ENCODE measurements at places on chromosomes 11 and 22. TPM values are rescaled to one million over a fixed set of nuclear protein-coding genes. Genes with fewer than 3 reads are reported as not detected.
A peak's percentile ranks its signal among the peaks of the same experiment; 100 is the strongest.

The MRGPRF gene
- polyA plus RNA-seq, result 21.7 TPM

The MED15 gene
- polyA plus RNA-seq, result 42.5 TPM

The ADAMTS15 gene
- polyA plus RNA-seq, result 62.0 TPM

The GDPD4 gene
- polyA plus RNA-seq, result not detected

The SLC22A9 gene
- not detected for polyA plus RNA-seq

The SNX32 gene
- polyA plus RNA-seq, result 4.1 TPM

The CPT1B gene
- polyA plus RNA-seq, result 11.0 TPM

The TREH gene
- polyA plus RNA-seq, result not detected

- DNase-seq, result no peak
Observed at GRCh38 chr22:36727927-36728488, 24.5 kb upstream of the CACNG2 start.

GRCh38 chr22:26679003-26679629, 21.7 kb downstream of the MIAT start:
- DNase-seq, result peak; percentile 56

DNA sequence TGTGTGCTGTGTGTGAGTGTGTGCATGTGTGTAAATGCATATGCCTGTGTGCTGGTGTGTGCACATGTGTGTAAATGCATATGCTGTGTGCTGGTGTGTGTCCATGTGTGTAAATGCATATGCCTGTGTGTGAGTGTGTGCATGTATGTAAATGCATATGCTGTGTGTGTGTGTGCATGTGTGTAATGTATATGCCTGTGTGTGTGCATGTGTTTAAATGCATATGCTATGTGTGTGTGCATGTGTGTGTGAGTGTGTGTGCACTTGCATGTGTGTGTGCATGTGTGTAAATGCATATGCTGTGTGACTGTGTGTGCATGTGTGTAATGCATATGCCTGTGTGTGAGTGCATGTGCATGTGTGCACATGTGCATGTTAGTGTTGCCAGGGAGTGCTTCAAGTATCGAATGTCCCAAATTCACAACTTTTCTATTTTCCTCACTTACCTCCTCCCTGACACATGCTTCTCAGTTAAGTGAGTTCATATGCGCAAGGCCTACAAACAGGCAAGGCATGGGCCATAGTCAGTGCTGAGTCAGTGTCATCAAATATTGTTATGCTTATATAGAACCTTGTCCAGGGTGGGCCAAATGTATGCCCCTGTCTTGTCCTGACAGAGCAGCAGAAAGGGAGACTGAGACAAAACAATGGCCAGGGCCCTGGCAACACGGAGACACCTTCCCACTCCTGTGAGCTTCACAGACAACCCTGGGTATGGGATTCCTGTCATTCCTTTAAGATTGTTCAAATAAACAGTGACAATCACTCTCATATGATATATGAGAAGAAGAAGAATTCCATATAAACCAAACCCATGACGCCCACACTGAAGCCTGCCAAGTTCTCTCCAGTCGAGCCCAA, 38.6 kb downstream of the GGTLC2 start:
- DNase-seq, result no peak

DNA sequence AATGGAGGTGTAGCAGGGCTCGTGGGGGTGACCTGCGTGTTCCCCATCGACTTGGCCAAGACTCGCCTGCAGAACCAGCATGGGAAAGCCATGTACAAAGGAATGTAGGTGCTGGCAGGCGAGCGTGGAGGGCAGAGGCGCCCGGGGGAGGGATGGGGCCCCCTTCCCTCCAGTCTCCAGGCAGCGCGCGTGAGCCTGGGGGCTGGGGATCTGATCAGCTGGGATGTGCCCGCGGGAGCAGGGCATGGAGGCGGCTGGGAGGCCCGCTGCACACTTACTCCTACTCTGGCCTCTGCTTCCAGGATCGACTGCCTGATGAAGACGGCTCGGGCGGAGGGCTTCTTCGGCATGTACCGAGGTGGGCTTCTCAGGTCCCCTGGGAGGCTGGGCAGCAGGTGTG, 17.8 kb downstream of the SLC25A18 start:
- no peak for DNase-seq

DNA sequence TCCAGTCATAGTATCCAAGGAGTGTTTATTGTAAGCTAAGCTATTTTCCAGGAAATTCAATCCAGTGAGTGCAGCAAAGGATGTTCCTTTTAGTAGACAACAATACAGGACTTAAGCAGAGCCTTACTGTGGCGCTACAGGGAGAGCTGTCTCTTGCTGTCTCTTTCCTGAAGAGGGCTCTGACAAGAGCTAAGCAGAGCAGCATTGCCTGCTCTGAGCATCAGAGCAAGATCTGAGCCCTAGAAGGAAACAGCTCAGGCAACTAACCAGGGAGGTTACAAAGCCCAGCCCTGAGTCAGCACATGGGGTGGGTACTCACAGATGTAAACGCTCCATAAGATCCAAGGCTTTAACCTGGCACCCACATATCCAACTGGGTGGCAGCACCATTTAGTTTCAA, 8.0 kb downstream of the LAYN start:
- no peak for DNase-seq

- no peak for DNase-seq
Observed at GRCh38 chr22:50270666-50271394, 650 bp upstream of the MAPK11 start.

- no peak for DNase-seq
Observed at GRCh38 chr11:65529475-65530156, 4.7 kb downstream of the SCYL1 start.

GRCh38 chr11:63869171-63869591, 30.3 kb downstream of the MARK2 start:
- DNase-seq, result no peak

- DNase-seq, result no peak
Observed at GRCh38 chr11:111329306-111330204, 31.2 kb downstream of the POU2AF3 start.

DNA sequence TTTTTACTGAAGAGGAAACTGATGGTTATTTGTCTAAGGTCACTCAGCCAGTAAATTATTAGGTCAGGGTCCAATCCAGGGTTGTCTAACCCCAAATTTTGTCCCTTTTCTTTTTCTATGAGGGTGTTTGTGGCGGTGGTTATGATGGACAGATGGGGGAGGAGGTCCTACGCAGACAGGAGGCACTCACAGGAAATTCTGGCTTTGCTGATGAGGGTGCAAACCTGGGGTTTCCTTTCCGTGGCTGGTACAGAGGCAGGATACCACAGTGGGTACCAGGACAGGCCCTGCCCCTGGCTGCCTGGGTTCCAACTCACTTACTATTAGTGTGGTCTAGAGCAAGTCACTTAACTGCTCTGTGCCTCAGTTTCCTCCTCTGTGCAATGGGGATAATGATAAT, 91.0 kb downstream of the RRM1 start:
- no peak for DNase-seq

- no peak for DNase-seq
Observed at GRCh38 chr11:10283991-10284390, 10.0 kb downstream of the SBF2 start.

DNA sequence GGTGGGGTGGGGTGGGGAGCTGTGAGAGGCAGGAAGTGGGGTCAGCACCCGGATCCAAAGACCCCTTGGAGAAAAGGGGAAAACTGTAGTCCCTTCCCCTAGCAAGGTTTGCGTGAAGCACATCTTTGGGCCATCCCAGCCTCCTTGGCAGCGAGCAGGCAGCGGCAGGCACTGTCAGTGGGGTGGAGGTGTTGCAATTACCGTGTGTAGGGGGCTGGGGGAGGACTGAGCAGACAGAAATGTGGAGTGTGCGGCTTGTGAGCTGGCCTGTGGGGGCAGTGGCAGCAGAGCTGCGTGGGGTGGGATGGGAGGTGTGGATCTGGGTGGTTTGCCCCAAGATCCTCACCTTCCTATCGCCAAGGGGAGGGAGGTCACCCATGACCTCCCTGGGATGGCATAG, 16.4 kb downstream of the DAGLA start:
- no peak for DNase-seq

DNA sequence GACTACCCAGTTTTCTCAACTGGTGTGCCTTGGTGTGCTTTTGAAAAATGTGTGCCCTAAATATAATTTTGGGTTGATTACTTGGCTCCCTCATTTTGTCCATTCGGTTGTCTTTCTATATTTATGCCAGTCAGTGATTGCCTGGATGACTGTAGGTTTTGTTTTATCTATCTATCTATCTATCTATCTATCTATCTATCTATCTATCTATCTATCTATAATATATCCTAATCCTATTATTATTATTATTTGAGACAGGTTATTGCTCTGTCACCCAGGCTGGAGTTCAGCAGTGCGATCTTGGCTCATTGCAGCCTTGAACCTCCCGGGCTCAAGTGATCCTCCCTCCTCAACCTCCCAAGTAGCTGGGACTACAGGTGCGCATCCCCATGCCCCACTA, 111.4 kb upstream of the GRK3 start:
- no peak for DNase-seq

- DNase-seq, result no peak
Observed at GRCh38 chr11:8342821-8343681, 79.4 kb upstream of the LMO1 start.

DNA sequence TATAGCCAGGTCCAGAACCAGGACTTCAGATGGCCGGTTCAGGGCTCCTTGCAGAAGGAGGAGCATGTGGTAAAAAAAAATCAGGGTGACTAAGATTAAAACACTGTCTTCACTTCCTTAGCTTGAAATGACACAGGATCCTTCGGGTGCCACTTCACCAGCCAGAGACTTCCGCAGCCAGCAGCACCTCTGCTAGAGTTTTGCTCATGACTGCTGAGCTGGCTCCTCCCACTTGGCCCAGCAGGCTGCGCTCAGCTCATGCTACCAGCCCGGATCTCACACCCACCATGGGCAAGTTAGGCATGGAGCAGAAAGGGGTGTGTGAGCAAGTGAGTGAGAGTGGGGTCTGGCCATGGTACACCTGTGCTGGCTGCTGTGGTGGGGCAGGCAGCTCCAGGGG, 6.6 kb upstream of the MS4A18 start:
- no peak for DNase-seq

DNA sequence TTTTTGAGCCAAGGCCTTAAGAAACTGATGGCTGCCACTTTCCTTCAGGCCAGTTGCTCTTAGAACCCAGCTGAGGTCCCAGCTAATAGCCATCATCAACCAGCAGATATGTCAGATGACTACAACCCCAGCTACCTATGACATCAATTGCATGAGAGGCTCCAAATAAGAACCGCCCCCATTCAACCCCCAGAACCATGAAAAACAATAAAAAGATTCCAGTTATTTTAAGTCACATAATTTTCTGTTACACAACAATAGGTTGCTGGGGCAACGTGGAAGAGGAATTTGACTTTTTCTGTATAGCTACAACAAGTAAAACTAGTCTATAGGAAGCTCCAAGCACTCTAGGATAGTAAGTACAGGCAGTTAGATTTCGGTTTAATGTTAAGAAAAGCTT, 216.3 kb upstream of the MTNR1B start:
- no peak for DNase-seq

GRCh38 chr11:73157101-73158010, 15.2 kb upstream of the FCHSD2 start:
- DNase-seq, result no peak

GRCh38 chr11:36617543-36618362, 19.7 kb upstream of the RAG2 start:
- DNase-seq, result no peak

- DNase-seq, result no peak
Observed at GRCh38 chr22:41397143-41397811, 15.5 kb downstream of the TEF start.

GRCh38 chr22:22941831-22942510, 54.4 kb downstream of the IGLL5 start:
- no peak for DNase-seq

DNA sequence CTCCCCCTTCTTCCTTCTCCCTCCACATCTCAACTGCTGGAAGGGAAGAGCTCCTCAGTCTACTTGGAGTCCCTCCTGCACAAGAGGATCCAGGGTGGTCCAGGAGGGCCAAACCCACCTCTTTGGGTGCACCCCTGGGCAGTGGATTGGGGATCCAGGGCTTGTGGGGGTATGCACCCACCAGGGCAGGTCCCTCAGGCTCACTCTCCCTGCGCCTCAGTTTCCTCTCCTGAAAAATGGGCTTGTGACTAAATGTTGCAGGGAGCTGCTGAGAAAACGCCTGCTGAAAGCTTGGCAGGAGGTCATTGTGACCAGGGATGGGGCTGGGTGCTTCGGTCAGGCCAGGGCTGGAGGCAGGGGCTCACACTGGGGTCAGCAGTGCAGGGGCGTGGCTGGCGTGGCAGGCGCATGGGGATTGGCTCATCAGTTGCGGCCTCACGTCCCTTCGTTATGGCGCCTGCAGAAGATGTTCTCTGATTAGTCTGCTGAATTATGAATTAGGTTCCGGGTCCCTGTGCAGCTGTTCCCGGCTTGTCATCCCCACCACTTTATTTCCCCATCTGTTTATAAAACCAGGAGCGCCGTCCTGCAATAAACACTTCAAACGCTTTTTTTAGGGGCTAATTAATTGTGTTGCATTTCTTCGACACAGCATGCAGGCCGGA, 25.7 kb upstream of the CCDC188 start:
- no peak for DNase-seq

DNA sequence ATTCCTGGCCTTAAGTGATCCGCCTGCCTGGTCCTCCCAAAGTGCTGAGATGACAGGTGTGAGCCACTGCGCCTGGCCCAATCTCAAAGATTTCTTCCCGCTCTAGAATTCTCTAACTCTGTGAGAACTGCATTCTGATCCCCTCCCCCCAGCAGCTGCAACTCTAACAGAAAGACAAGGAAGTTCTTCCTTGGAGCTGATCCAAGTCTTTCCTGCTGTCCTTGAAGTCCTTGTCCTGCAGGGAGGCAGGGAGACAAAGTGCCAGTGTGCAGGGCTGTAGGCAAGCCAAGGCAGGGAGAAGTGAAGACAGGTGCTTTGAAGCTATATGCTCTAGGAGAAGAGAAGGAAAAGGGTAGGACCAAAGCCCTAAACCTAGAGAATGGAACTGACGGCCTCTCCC, 9.5 kb upstream of the GGA1 start:
- DNase-seq, result no peak

GRCh38 chr22:50507991-50508884, at the start of gene NCAPH2:
NCAPH2 (plus strand) TSS chr22:50508224; CDS start chr22:50508338, 114 bp downstream.
- DNase-seq, result peak; percentile 98

DNA sequence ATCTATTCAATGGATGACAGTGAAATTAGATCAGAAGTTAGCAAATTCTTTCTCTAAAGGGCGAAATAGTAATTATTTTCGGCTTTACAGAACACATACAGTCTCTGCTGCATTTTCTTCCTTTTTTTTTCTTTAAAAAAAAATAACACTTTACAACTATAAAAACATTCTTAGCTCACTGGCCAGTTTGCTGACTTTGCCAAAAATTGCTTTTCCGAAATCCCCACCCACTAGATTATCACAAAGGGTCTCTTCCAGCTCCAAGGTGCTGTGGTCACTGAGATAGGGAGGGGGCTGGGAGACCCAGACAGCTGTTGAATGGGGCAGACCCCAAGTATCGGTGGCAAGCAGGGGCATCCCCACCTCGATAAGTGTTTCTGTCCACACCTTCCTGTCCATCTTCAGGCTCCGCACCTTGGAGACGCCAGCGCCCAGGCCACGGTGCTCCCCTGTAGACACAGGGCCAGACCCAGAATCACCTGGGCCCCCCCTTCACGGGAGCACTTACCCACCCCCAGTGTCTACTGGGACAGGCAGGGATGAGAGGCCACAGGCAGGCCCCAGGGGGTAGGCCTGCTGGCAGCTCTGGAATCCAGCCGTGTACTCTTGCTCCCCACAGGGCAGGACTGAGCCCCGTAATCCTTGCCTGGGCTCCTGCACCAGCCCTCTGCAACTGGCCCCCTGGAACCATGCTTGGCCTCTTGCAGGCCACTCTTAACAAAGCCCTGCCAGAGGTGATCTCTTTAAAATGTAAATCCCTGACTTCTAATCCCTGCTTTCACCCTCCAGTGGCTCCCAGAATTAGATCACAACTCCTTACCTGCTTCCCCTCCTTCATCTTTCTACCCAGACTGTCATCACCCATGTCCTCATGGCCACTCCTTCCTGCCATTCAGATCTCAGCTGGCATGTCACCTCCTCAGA, 31.5 kb upstream of the PDE2A start:
- no peak for DNase-seq

GRCh38 chr11:75147191-75147874, 3.6 kb upstream of the SLCO2B1 start:
- DNase-seq, result no peak
